ENCODE measurements at places on chromosomes 12 and 14. TPM values are rescaled to one million over a fixed set of nuclear protein-coding genes. Genes with fewer than 3 reads are reported as not detected.

Gene SMCO2
- total RNA-seq, result not detected

DNA sequence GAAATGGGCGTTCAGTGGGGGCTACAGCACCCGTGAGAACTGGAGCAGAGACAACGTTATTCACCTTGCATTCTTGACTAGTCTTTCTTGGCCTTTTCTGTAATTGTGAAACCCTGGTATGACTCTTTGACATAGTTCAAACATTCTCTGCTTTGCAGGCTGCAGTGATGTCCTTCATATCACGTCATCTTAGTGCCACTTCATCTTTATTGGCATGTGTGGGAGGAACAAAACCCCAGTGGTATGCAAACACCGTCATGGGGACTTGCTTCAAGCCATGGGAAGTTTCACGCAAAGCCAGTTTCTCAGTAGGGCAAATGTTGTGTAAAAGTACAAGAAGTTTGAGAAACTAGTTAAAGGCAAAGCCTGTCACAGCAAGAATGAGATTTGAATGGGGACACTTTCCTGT, 20.2 kb upstream of the DUSP16 start:
- H3K36me3 ChIP-seq, result no peaks in the 10 kb centered on the region
- DNase-seq, result no peak
- no peak overlapping the region for H3K4me3 ChIP-seq
- H3K27ac ChIP-seq, result no peak overlapping the region
- no peaks in the 10 kb centered on the region for H3K27me3 ChIP-seq

GRCh38 chr12:75979181-75979580, 52.4 kb downstream of the PHLDA1 start:
- H3K27me3 ChIP-seq, result no peaks in the 10 kb centered on the region
- H3K4me1 ChIP-seq, result peaks cover 43% of the 10 kb centered on the region
- H3K27ac ChIP-seq, result peak overlapping the region; percentile 85
- H3K36me3 ChIP-seq, result no peaks in the 10 kb centered on the region

DNA sequence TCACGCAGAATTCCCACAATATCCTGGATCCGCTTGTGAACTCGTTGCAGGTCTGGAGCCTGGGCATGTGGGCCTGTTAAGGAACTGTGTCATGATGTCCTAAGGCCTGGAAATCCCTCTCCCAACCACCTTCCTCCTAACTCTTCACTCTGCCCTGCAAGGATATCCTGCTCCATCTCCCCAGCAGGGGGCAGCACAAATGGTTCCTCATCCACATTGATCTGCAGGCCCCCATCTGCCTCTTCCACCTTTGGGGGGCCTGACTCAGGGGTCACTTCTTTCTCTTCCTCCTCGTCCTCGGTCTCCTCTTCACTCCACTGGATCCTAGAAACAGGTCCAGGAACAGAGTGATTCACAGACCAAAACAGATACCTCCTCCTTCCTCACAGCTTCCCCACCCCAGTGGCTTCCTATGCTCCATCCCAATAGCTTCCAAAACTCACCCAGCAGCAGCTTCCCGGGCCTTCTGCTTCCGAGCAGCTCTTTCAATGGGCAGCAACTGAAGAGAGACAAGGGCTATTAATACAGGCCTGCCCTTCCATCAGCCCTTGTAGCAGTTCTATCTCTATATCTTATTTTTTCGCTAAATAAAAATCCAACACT, 4.5 kb downstream of the NOP2 start:
- peak; percentile 71 for DNase-seq
- no peaks in the 10 kb centered on the region for H3K27me3 ChIP-seq
- H3K4me3 ChIP-seq, result no peak overlapping the region
- no peak overlapping the region for H3K27ac ChIP-seq
- H3K36me3 ChIP-seq, result peaks cover 78% of the 10 kb centered on the region

- no peak for DNase-seq
- no peak overlapping the region for H3K4me3 ChIP-seq
- H3K27me3 ChIP-seq, result no peaks in the 10 kb centered on the region
- no peak overlapping the region for H3K27ac ChIP-seq
- peaks cover 21% of the 10 kb centered on the region for H3K4me1 ChIP-seq
Measured at GRCh38 chr12:132194056-132194455, 49.8 kb downstream of the NOC4L start.

DNA sequence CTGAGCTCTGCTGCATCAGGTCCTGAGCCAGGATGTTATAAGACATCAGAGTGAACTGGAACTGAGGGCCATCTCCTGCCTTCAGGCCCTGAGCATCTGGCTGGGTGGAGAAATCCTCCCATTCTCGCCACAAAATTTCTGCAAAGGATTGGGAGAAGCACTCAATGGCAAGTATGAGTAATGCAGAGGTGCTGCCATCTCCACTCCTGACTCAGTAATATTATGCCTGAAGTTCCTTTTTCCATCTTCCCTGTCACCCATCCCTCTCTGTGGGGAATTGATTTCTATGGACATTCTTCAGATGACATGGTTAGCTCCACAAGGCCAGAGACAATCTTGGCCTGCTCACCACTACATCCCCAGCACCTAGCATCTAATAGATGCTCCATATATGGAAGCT, 4.7 kb downstream of the ANGEL1 start:
- no peaks in the 10 kb centered on the region for H3K27me3 ChIP-seq
- H3K4me3 ChIP-seq, result no peak overlapping the region
- no peak for DNase-seq
- H3K36me3 ChIP-seq, result peaks cover 16% of the 10 kb centered on the region
- no peak overlapping the region for H3K27ac ChIP-seq

DNA sequence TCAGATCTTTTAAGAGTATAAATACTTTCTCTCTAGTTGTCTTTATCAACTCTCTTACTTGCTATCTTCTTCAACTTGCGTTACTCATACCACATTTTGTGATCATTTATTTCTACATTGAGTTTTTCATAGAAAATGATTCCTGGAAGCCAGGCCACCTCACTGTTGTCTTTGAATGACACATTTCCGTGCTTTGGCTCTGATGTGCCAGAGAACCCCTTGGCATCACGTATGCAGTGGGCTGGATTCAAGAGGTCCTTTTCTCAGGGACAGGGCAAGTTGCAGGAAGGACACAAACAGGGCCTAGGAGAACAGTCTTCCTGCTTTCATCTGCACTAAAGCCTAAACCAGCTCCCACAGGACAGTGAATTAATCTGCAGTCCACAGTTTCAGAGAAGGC, 70.3 kb upstream of the PYGL start:
- DNase-seq, result no peak
- no peaks in the 10 kb centered on the region for H3K27me3 ChIP-seq

DNA sequence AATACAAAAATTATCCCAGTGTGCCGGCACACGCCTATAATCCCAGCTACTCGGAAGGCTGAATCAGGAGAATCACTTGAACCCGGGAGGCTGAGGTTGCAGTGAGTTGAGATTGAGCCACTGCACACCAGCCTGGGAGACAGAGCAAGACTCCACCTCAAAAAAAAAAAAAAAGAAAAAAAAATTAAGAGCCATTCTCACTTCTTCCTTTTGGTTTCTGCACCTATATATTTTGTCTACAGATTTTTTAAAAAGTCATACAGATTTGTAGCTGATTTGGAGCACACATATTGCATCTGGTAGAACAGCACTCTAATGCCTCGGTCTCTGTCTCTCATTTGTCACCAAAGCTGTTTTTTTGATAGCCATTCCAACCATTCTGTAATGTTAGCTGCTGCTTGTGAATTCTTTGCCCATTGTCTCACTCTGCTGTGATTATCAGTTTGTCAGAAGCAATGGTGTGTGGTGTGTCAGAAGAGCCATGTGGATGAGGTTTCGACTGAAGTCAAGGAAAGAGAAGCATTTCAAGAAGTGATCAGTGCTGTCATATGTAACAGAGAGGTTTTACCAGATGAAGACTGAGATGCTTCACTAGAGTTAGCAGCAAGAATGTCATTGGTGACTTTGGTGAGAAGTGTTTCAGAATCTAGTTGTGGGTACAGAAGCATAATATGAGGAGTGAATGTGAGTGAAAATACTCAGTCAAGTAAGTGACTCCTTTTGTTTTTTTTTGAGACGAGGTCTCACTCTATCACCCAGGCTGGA, 8.7 kb upstream of the KTN1 start:
- H3K27ac ChIP-seq, result no peak overlapping the region
- H3K4me3 ChIP-seq, result no peak overlapping the region
- peaks cover 7% of the 10 kb centered on the region for H3K4me1 ChIP-seq
- H3K27me3 ChIP-seq, result no peaks in the 10 kb centered on the region

DNA sequence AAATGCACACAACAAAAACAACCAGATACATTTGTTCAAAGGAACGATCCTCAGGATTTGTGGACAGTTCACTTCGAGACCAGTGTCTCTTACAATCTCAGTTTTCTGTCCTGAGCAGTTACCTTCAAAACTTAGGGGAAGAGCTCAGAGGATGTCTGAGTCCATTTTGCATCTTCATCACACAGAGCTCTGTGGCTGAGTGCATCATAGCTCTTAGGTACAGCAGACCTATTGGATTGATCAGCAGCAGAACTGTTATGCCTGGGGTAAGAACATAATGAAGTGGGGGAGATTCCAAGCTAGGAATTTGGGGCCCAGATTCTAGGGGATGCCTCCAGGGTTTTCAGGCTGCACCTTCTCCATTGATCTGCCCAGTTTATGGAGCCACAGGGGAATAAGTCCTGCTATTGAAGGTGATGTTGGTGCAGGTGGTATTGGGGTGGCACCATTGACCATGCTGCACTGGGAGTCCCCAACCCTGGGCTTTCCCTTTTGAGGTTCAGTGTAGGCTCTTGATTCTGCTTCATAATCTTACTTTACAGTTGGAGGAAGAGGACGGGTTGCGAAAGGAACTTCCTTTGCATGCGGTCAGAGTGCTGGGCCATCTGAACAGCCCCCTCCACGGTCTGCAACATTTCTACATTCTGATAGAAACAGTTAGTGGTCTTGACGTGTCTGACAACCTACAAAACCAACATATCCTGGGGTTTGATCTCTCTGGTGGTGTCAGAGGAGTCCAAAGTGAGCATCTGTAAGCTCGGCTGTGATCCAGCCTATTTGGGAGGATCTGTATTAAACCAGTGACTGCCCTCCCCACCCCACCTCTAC, 112.8 kb downstream of the CHST11 start:
- peaks cover 4% of the 10 kb centered on the region for H3K27me3 ChIP-seq
- H3K27ac ChIP-seq, result no peak overlapping the region

- H3K36me3 ChIP-seq, result no peaks in the 10 kb centered on the region
- H3K27ac ChIP-seq, result peak within 1 kb of the TSS; percentile 89
- H3K27me3 ChIP-seq, result no peaks in the 10 kb centered on the region
- H3K4me1 ChIP-seq, result peaks cover 27% of the 10 kb centered on the region
Measured at GRCh38 chr14:52695481-52696091, at the start of gene ERO1A. ERO1A (minus strand) TSS chr14:52695558; CDS start chr14:52695481, 77 bp downstream.

All from A673 (cell line).